IPS-NIHi11 (cell line): ENCODE measurements at places on chromosomes 16 and 17.

DNA sequence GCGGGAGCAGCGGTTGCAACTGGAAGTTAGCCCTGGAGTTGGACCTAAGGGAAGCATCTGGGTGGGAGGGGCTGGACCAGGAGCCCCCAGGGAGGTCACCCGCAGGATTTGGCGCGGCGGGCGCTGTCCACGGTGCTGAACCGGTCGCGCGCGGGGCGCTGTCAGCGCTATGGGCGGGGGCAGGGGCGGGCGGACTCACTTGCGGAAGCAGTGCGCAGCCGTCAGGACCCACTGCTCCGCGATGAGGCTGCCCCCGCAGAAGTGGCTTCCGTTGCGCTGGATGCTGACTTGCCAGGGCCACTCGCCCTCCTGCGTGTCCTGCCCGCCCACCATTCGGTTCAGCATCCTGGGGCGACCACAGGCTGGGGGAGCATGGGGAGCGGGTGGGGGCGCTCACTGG, 4.5 kb downstream of the PRSS27 start:
- peak; percentile 89 for DNase-seq

DNA sequence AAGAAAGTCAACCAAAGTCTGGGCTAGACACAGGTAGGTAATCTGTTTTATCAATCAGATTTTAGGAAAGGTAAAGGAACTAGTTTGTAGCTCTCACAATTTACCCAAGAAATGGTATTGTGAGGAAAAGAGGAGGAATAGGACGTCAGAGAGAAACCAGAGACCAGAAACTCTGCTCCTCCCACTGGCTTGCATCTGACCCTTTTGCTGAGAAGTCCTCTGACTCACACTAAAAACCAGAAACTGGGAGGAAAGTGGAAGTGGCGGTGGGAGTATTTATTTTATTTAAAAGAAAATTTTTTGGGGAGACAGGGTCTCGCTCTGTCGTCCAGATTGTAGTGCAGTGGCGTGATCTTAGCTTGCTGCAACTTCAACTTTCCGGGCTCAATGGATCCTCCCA, 38.0 kb upstream of the MNT start:
- DNase-seq: no peak

DNA sequence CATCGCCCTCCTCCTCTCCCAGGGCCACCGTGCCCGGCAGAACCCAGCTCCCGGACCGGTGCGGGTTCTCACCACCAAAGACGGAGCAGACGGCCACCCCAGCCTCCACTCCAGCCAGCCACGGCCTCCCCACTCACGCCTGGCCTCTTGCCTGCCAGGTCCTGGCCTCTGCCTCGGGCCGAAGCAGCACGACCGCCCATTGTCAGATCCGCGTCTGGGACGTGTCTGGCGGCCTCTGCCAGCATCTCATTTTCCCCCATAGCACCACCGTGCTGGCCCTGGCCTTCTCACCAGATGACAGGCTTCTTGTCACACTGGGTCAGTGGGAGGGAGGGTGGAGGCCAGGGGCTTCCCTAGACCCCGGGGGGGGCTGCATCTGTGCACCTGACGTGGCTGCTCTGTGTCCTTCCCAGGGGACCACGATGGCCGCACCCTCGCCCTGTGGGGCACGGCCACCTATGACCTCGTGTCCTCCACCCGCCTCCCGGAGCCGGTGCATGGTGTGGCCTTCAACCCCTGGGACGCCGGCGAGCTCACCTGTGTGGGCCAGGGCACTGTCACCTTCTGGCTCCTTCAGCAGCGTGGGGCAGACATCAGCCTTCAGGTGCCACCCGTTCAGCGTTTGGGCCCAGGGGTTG, 6.6 kb upstream of the RHOT2 start:
- no peak for DNase-seq

GRCh38 chr17:34178092-34178491, 77.0 kb upstream of the CCL2 start:
- peak; percentile 71 for DNase-seq
